ENCODE measurements at places on chromosomes 1 and 21.

DNA sequence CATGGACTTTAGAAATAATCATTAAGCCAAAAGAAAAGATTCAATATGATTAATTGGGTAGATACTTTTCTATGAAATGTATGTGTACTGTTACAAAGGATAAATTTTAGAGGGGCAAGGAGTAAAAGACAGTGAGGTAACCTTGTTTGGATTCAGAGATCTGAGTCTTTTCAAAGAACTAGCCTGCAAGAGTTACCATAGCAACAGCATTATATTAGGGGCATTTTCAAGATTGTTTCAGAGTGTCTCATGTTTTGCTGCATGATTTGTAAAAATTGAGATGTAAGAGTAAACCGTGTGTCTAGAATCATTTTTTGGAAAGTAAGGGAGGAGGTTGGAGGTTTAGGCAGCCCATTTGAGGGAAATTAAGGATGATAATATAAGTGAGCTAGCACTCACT, 70.6 kb upstream of the KIAA1614 start:
- DNase-seq = no peak

DNA sequence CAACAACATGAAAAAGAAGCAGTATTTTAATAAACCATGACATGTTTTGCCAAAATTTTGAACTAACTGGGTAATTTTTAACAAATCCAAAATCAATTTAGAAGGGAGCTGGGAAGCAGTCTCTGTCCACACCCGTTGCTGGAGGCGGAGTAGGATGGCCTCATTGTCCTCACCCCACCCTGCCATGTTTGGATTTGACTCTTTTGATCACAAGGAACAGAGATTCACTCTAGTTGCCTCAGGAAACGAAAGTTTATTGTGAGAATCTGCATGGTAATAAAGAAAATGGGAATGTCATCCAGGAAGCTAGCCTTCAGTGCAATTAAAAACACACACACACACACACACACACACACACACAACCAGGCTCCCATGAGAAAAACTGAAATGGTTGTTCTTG, 145.4 kb downstream of the SLC30A10 start:
- no peak for DNase-seq

DNA sequence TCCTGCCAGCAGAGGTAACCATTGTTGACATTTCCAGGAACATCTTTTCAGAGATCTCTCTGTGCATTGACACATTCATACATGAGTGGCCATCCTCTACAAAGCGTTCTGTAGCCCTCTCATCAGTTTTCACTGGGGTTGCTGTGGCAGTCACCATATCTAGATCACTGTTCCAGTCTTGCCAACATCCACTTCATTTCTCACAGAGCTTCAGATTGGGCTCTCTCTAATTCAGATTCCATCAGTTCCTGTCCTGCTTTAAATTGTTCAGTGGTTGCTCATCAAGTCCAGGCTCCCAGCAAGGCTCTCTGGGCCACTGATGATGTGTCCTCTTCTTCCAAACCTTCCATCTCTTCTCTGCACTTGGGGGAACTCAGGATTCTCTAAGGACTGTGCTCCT, 173.7 kb downstream of the KCNJ6 start:
- DNase-seq = no peak

DNA sequence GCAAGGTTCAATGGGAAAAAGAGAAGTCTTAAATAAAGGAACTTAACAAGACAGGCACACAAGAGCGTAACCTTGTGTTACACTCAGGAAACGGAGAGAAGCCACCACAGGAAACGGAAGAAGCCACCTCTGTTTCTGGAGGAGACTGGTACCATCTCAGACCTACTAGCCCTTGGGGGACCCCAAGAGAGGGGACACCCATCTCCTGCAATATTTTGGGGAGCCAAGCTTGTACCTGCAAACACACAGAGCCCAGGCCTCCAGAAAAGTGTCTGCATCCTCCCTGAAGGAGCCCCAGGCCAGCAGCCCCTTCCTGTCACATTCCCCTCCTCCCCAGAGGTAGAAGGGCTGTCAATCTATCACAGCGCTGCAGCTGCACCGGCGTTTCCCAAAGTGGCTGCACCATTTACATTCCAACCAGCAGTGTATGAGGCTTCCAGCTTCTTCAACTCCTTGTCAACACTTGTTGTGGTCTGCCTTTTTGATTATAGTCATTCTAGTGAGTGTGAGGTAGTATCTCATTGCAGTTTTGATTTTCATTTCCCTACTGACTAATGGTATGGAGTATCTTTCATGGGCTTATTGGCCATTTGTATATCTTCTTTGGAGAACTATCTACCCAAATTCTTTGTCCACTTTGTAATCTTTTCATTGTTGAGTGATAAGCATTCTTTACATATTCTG, 23.0 kb upstream of the PADI1 start:
- no peak for DNase-seq

DNA sequence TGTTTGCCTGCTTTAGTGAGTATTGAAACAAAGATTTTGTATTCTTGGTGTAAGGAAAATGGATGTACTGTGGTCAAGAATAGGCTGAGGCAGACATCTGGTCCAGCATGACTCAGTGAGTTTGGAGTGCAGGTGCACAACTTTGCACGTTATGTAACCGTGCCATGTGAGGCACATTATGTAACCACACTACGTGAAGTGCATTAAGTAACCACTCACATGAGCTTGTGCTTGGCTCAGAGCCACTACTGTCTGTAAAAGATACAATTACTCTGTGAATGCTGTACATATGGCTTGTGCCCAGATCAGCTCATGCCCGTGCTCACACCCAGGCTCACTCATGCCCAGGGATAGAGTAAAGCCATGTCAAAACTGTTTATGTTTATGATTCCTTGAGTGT, 216.8 kb downstream of the CTH start:
- DNase-seq = no peak

DNA sequence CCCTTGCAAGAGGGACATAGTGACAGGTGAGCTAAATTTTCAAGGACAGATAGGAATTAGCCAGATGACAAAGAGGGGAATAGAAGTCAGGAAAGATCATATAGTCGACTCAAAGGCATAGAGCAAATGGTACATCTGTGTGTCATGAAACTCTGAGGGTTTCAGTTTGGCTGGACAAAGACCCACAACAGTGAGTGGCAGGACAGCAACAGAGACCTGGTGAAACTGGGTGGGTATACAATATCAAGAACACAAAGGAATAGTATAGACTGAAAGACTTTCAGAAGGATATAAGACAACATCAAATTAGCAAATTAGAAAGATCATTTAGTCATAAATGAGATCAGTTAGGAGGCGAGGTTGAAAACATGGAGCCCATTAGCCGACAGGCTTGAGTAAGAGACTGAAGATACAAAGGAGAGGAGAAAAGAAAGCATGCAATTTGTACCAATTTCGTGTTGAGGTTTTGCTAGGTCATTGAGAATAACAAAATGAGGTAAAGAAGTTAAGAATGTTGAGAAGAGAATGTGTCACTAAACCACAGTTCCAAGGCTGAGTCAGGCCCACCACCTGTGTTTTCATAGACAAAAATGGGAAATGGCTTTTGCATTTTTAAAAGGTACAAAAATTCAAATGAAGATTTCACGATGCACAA, 213.8 kb downstream of the HHIPL2 start:
- no peak for DNase-seq

DNA sequence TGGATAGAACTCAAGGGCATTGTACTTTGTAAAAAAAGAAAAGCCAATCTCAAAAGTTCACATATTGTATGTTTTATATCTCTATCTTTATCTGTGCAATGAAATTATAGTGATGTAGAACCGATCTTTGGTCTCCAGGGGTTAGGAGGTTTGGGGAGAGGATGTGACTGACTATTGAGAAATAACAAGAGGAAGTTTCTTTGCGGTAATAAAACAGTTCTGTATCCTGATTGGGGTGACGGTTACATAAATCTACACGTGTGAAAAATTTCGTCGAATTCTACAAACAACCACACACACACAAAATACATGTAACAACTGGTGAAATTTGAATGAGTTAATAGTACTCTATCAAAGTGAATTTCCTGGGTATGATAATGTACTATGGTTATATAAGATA, 10.6 kb upstream of the OR2T33 start:
- no peak for DNase-seq

DNA sequence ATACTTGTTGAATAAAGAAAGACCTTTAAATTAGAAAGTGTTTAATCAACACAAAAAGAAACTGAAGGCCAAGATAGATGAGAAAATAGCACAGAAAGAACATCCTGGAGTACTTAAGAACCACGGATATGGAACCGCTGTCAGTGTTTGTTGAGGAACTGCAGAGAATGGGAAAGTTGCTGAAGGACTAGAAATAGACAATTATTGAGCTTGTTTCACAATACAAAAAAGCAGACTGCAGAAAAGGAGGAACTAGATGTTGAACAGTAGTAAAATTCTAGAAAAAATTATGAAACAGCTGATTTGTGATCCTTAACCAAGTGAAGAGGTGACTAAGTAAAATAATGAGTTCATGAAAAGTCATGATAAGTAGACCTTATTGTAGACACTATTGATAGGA, 29.7 kb downstream of the MYSM1 start:
- DNase-seq = no peak

DNA sequence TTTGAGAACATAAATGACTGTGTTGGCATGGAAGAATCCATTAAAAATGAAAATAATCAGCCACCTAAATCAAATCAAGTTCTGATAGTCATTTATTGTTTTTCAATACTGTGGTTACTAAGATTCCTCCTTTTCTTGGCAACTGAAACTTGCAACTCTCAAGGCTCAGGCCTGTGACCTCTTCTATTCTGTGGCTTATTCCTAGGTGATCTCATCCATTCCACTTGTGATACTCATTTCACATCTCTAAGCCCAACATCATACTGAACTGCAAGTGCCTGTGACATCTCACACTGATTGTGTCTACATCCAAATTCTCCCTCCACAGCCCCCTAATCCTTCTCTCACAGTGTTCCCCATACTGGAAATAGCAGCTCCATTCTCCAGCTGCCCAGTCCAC, 4.8 kb upstream of the ST6GALNAC5 start:
- no peak for DNase-seq

DNA sequence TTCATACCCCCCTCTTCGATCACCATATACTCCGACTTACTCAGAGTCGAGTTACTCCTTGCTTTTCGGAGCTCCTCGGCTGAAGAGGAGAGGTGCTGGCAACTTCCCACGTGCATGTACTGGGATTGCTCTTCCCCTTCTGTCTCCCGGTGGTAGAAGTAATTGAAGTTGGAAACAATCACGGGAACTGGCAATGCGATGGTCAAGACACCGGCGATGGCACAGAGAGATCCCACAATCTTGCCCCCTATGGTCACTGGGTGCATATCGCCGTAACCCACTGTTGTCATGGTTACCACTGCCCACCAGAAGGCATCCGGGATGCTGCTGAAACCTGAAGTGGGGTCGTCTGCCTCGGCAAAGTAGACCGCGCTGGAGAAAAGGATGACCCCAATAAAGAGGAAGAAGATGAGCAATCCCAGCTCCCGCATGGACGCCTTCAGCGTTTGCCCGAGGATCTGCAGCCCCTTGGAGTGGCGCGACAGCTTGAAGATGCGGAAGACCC, 1.5 kb downstream of the KCNA3 start:
- DNase-seq = no peak

DNA sequence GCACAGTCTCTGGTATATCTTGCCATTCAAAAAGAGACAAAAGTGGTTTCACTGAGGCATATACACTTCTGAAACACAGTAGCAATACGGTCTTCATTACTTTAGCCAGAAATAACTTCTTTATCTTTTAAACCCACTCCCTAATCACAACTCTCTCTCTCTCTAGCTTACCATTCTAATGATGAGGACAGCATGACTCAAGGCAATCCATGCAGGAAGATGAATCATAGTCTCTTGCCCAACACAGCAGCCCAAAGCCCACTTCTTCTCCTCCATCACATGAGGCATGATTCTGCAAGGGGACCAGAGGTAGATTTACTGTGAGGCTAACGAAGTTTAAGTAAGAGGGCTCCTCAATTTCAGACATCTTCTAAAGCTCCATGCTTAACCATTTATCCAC, 285.0 kb upstream of the NR5A2 start:
- no peak for DNase-seq

DNA sequence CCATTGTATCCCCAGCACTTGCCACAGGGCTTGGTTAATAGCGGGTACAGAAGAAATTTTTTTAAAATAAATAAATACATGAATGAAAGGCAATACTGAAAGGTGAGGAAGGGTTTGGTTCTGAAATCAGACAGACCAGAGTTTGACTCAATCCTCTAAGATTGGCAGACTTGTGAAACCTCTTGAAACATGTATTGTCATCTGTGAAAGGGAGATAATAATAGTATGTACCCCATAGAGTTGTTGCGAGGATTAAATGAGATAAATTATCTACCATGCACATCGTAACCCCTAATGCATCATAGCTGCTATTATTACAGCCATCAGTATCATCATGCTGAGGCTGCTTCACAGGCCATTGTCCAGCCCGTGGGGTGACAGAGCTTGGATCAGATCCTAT, 41.4 kb downstream of the S1PR1 start:
- DNase-seq = no peak
